ENCODE measurements at places on chromosomes 13 and 19.
A peak's percentile ranks its signal among the peaks of the same experiment; 100 is the strongest.

DNA sequence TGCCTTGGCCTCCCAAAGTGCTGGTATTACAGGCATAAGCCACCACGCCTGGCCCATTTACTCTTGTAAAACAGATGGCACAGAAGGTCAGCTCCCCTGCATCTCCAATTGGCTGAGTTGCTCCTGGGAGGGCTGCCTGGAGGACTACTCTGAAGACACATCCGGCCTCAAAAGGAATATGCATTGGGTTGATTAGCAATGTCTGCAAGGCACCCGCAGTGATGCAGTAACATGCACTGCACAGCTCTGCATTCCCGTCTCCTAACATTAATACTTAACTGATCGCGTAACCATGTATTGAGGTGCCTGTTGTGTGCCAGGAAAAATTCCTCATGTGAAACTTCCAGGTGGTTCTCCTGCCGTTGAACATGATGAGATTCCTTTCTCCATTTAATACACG is 5.0 kb downstream of the ELAVL3 start:
- no peak for DNase-seq

GRCh38 chr13:105806628-105806920 is 728.9 kb downstream of the EFNB2 start:
- DNase-seq = peak; percentile 50

GRCh38 chr13:32863596-32863995 is 152.6 kb upstream of the KL start:
- DNase-seq = no peak

- no peak for DNase-seq
Observed at GRCh38 chr13:80655778-80656511, 315.0 kb upstream of the SPRY2 start.

DNA sequence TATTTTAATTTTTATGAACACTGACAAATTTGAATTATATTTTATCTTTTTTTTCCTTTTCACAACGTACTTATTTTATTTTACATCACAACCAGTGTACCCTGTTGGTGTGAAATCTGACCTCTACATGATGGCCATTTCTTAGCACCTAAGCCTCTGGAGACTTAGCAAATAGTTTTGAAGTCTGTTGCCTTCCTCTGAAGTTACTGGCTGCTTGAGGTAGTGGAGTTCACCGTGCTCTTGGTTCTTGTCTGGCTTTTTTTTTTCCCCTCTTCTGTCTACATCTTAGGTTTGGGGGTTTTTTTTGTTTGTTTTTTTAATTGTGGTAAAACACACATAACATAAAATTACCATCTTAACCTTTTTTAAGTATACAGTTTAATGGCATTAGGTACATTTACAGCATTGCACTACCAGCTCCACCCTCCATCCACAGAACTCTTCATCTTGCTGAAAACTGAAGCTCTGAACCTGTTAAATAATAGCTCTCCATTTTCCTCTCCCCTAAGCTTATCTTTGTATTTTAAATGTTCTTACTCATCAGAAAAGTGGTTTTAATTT is 94.1 kb upstream of the MLNR start:
- DNase-seq = no peak

DNA sequence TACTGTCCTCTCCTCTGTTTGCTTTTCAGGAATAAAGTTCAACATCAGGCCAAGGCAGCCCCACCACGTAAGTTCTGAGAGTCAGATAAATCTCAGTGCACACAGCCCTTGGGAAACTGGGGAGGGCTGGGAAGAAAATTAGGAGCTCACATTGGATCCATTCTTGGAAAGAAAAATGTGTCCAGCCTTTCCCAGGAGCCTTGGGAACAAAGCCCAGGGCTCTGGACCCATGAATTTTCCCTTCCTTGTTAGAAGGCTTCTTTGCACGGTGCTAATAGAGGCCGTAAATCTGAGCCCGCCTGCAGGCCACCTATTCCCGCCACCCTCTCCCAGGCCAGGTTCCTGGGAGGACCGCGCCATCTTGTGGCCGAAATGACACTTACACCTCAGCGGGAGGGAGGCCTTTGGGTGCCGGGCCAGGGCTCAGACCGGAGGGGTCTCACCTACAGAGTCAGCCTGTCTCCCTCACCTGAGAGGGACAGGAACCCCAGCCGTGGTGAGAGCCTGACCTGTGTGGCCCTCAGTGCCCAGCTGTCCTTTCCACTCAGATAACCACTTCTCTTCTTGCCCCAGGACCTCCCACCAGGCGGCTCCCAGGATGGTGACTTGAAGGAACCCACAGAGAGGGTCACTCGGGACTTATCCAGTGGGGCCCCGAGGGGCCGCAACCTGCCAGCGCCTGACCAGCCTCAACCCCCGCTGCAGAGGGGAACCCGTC is 25.1 kb upstream of the KCTD15 start:
- peak; percentile 54 for DNase-seq

- DNase-seq = no peak
Observed at GRCh38 chr13:108408672-108409071, 139.2 kb downstream of the TNFSF13B start.
